Dermis blood vessel endothelial cell (primary cell): ENCODE measurements at places on chromosomes 4 and X.

- no peak for DNase-seq
Observed at GRCh38 chr4:1533501-1534064, 127.3 kb upstream of the NKX1-1 start.

DNA sequence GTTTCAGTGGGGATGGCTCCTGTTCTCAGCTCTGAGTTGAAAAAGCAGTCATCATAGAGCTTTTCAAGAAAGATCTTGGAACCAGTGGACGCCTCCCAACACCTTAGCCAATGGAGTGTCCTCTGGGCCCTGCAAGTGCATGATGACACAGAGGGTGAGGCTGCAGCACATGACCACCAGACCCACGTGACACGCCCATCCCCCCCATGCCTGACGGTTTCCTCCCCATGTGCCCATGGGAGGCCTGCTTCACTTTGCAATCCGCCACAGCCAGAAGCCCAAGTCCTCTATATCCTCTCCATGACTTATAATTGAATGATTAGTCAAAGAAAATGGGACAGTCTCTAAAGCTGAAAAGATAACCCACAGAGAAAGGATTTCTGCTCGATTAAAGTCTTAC is 187.0 kb downstream of the AFAP1 start:
- DNase-seq, result no peak

- DNase-seq, result peak; percentile 94
Observed at GRCh38 chr4:53321151-53321983, 44.5 kb downstream of the SCFD2 start.

GRCh38 chr4:8185295-8185694 is 13.8 kb upstream of the SH3TC1 start:
- no peak for DNase-seq

DNA sequence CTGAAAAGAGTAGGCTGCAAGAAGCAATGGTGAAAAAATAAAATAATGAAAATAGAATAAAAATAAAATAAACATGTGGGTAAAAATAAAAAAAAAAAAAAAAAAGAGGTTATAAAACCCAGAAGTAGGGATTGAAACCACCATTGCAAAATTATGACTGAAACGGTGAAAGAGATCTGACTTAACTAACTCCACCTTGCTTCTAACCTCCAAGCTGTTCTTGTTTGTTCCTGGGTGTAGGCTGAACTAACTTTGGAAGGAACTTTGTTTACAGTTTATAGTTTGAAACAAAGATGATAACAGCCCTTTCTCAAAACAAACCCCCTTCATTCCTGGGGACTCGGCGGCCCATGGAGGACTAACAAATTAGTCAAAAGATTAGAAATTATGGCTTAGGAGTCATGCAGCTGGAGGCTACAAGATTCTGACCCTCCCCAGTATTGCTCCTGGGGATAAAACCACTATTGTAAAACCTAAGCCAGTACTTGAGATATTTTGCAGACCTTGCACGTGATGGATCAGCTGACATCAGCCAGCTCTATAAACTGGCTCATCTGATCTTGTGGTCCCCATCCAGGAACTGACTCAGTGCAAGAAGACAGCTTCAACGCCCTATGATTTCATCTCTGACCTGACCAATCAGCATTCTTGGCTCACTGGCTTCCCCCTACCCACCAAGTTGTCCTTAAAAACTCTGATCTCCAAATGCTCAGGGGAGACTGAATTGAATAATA is 30.4 kb downstream of the DDX60L start:
- DNase-seq, result peak; percentile 16

GRCh38 chr4:188117631-188118324 is 8.4 kb upstream of the TRIML2 start:
- no peak for DNase-seq

DNA sequence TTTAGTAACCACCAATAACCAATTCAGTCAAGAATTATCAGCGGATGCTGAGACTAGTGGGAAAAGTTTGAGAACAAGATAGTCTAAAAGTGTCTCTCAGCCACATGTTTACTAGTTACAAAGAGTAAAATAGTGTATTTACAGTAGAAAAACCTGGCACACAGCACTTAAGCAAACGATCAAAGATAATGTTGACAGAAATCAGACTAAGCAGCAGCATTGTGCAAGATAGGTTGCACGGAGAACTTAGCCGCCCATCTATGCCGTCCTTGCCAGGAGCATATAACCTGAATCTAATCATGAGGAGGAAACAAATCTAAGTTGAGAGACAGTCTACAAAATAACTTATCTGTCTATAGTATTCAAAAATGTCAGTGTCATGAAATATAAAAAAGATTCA is 35.3 kb downstream of the KLHL5 start:
- DNase-seq, result no peak

- no peak for DNase-seq
Observed at GRCh38 chr4:121749225-121749624, 15.7 kb downstream of the SMIM43 start.

- DNase-seq, result peak; percentile 49
Observed at GRCh38 chr4:37685161-37685822, 884 bp downstream of the RELL1 start.

DNA sequence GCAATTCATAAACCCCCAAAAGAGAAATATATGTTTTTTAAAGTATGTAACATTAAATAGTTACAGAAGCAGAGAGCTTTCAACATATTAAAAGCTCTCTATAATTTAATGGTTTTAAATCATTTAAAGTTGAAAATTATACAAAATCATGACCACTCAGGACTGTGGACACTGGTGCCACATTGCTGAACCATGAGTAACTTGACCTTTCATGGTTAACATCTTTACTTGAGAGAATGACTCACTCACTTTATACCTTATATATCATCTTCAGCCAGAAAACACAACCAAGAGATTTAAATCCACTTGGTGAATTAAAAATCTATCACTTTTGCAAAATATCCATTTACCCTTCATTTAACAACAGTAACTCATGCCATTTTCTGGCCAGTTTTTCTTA is 584.3 kb upstream of the SMIM31 start:
- DNase-seq, result no peak

GRCh38 chr4:60617731-60618130 is 582.4 kb upstream of the ADGRL3 start:
- DNase-seq, result no peak

DNA sequence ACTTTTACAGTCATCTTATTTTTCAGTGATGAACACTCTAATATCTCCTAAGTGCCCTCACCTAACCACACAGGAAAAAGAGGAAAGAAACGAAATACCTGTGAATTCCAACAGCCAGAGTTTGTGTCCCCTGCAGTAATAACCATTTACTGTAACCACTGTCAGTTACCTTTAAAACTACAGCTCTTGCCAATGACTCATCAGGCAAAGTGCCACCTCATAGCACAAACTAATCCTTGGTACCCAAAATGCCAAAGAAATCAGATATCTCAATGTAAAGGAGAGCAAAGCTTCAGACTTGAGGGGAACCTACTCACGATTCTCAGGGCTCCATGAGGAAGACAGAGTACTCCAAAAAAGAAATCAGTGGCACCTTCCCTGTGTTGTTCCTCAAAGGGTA is 146.5 kb downstream of the NDST3 start:
- no peak for DNase-seq

GRCh38 chr4:170057866-170058265 is 31.7 kb upstream of the MFAP3L start:
- DNase-seq, result no peak

DNA sequence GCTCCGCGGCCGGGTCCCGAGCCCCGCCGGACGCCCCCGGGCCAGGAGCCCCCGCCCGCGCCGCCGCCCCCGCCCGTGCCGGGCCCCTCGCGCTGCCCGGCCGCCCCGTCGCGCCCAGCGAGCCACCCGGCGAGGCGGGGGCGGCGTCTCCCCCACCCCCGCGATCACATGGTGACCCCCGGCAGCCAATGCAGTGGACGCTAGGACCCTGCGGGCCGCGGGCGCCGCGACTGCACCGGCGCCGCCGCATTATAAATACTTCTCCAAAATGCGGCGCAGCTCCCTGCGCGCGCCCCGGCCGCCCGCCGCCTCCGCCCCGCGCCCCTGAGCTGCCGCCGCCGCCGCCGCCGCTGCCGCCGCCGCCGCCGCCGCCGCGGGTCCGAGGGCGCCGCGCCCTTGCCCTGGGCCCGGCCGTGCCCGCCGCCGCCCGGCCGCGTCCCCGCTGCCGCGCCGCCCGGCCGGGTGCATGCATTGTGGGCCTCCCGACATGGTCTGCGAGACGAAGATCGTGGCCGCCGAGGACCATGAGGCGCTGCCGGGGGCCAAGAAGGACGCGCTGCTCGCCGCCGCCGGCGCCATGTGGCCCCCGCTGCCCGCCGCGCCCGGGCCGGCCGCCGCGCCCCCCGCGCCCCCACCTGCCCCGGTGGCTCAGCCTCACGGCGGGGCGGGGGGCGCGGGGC is at the start of gene NAT8L:
TSS of gene NAT8L (plus strand) at position 282 of the 680 bp plus-strand sequence. CDS start at position 467, 185 bp downstream.
- no peak for DNase-seq

DNA sequence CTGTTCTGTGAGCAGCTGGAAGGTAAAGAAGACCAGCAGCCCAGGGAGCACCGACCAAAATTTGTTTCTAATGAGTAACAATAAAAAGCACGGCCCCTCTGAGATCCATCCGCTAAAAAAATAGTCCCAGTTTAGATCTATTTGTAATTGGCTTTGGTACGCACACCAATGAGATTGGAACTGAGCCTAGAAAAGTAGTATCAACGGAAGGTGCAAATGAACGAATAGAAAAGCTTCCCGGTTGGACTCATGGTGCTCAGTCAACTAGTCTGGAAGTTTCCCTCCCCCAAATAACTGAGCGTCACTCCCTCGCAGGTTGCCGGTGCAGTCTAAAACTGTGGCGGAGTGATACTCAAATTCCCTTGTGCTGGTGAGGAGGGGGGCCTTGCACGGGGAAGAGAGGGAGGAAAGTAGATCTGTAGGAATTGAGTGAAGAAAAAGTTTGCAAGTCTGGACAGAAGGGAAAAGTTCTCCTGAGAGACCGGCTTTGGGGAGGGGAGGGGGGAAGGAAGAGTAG is at the start of gene COL4A5:
TSS of gene COL4A5 (plus strand) at position 413 of the 517 bp plus-strand sequence. CDS start 288 bp downstream, outside the sequence.
- DNase-seq, result peak; percentile 82

- no peak for DNase-seq
Observed at GRCh38 chr4:174789657-174790056, 39.4 kb downstream of the GLRA3 start.

DNA sequence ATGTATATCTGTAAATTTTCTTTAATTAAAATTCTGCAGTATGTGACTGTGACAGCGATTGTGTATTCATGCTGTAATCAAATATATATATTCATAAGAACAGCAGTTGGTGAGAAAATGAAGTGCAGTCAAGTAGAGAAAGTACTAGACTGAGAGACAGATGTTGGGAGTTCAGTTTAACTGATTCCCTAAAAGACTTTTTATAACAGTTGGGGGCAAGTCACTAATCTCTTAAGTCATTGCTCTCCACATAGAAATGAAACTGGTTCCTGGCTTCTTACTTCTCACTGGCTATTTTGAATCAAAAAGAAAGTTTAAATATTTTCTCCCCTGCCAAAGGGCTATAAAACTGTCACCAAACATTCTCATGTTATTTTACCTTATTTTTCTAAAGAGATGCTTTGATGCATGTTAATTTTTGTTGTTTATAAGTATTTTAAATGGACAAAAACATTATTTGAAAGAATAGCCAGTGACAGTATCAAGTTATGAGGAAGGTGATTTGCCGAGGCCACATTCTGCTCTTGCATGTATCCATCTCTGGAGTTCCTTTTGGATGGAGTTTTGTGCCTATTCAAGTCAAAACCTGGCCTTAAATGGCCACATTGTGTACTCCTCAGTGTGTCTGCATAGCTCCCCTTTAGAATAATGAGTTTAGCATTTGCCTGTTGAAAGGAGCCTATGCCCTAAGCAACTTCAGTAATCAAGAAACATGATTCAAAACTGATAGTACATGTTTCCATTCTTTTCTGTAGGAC is 30.8 kb downstream of the EXOC1 start:
- no peak for DNase-seq

DNA sequence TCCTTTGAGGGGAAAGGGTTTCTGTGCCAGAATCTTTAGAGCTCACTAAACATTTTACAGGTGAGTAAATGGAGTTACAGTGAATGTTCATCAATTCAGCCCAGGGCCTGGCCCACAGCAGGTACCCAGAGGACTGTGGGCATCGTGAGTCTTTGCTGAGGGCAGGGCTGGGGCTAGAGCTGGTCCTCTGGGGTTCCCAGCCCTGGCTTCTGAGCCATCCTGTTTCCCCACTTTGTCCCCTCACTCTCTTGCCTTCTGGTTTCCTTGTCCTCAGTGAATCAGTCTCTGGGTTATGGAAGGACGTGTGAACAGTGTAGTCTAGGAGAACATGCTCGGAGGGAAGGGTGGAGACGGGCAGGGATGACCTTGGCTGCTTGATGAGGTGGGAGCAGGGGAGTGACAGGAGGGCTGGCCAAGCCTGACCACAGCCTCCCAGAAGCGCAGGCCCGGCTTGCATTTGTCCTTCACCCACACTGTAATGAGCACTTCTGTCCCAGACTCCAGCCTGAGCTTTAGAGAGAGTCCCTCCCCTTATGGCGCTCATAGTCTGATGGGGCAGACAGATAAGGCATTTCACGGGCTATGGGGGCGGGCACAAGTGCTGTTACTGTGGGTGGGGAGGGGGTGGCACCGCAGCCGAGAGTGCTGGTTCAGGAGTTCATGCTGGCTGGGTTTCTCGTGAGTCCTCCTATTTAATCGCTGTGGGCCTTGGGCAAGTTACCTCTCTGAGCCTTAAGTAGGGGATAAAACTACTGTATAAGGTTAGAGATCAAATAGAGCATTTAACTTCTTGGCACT is 17.3 kb downstream of the TBC1D14 start:
- DNase-seq, result no peak

GRCh38 chr4:15982842-15983524 is 20.0 kb upstream of the FGFBP2 start:
- no peak for DNase-seq

GRCh38 chrX:71053217-71053621 is 14.9 kb downstream of the SNX12 start:
- DNase-seq, result peak; percentile 78

GRCh38 chr4:3036131-3036952 is 38.0 kb downstream of the HTT-AS start:
- no peak for DNase-seq

- DNase-seq, result no peak
Observed at GRCh38 chr4:30605616-30606190, 114.5 kb upstream of the PCDH7 start.

DNA sequence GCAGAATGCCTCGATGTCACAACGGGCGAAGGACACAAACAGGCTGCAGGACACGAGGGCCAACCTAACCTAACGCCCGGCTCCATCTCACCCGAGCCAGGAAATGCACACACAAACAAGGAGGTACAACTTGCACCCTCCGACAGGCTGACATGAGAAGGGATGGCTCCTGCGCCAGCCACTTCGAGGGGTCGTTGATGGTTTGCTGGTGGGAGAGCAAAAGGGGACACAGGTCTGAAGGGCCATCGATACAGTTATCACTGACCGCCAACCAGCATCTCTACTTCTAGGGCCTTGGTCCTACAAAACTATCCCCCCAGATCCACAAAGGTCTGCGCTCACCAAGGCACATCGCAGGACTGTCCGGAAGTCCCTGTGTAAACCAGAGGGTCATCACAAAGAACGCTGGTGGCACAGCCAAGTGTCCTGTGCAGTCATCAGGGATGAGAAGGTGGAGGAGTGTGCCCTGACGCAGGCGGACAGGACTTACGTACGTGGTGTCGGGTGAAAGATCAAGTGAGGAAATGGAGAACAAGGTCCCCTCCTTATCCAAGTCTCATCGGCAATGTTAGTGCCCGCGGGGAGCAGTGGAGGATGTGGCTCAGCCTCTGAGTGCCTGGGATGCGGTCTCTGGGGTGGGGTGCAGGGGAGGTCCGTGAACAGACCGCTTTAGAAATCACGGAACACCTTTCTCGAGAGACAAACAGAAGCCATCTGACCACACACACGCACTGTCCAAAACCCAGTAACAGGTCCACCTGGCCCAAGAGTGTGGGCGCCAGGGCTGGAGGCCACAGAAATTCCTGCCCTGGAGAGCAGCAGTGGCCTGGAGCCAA is 7.0 kb downstream of the MXD4 start:
- no peak for DNase-seq

- no peak for DNase-seq
Observed at GRCh38 chr4:38382520-38382919, 281.5 kb upstream of the KLF3 start.
